Activated T-helper 1 cell treated with Interleukin-2 at 50 U/mL for 16 hours (primary cell): ENCODE measurements at places on chromosomes 2 and 18.
A peak's percentile ranks its signal among the peaks of the same experiment; 100 is the strongest.

GRCh38 chr18:7590826-7591560 is 23.9 kb downstream of the PTPRM start:
- DNase-seq: no peak

DNA sequence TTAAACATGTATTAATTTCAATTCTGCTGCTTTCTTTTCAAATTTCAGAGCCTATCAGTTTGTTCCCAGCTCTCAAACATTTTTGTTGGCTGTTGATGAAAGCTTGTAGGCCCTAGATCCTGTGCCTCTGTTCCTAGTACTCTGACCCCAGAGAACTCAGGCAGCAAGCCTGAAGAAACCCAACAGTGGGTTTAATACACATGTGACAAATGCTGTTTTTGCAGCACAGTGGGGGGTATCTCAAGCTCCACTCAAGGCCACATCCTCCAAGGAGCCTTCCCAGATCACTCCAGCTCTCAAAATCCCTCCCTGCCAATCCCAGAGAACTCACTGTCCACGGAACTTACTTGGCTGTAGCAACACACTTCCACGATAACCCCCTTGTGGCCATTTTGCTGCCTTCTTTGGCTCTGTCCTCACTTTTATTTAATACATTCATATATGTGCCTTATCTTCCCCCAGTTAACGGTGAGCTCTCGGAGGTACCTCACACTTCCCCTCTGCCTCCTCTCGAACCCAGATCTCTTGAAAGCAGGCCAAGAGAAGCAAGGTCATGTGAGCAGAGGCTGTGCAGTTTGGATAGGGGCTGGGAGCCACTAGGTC is 122.4 kb downstream of the TNS1 start:
- no peak for DNase-seq

DNA sequence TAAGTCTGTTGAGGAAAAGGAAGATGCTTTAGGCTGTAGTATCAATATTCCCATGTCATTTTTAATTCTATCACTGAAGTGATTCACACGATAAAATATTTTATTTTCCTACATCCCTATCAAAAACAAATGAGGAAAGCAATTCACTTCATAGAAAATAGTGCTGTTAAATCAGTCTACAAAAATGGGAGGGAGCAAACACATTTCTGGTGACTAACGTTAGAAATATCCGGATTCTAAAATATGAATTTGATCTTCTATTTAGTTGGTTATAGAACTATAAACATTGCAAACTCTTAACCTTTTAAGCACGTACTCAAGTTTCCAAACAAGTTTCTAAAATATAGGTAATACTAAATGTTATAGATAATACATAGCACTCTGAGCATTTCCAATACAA is 20.8 kb downstream of the ATF2 start:
- DNase-seq: no peak

GRCh38 chr2:239239607-239240413 is 161.0 kb downstream of the HDAC4 start:
- DNase-seq: no peak

DNA sequence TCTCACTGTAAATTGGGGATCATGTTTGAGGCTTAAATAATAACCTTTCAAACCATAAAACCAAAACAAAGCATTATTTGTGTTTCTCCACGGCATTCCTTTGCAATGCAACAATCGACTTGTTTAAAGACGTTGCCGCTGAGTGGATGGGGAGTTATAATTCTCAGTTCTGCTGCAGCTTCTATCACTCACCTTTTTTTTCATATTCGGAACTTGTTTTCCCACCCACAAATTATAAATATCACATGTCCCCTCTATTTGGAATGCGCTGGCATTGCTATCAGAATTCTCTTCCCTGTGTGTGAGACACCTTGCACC is 372.8 kb upstream of the SMIM21 start:
- DNase-seq: no peak

DNA sequence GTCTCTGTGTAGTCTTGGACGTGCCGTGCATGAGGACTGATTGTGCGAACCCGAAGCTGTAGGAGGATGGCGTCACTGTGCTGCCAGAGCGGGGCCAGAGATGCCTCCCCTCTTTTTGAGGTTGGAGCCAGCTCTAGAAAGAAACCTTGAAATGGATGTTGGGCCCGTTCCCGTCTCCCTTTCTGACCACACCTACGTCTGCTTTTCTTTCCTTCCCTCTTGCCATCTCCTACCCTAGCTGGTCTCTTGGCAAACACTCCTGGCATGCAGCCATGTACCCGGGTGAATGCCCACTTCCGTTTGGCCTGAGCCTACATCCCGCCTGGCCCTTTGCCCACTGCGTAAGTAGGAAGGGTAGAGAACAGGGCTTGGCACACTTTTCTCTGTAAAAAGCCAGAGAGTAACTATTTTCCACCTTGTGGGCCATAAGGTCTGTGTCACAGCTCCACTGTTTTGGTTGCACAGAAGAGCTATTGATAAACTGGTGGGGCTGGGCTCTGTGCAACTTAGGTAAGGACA is 37.4 kb downstream of the SH3BP4 start:
- no peak for DNase-seq

GRCh38 chr2:209121691-209122090 is 302.2 kb upstream of the MAP2 start:
- no peak for DNase-seq

DNA sequence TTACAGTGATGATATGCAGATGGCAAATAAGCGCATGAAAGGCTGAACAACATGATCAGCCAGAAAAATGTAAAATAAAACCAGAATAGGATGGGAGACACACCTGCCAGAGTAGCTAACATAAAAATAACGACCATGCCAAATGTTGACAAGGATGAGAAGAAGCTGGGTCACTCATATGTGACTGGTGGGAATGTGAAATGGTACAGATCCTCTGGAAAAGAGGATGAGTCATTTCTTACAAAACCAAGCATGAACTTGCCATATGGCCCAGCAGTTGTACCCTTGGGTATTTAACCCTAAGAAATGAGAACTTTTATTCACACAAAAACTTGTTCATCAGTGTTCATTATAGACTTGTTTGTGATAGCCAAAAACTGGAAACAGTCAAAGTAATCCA is 143.8 kb downstream of the SH3BP4 start:
- no peak for DNase-seq

- DNase-seq: no peak
Measured at GRCh38 chr2:160574468-160575140, 81.0 kb upstream of the RBMS1 start.

DNA sequence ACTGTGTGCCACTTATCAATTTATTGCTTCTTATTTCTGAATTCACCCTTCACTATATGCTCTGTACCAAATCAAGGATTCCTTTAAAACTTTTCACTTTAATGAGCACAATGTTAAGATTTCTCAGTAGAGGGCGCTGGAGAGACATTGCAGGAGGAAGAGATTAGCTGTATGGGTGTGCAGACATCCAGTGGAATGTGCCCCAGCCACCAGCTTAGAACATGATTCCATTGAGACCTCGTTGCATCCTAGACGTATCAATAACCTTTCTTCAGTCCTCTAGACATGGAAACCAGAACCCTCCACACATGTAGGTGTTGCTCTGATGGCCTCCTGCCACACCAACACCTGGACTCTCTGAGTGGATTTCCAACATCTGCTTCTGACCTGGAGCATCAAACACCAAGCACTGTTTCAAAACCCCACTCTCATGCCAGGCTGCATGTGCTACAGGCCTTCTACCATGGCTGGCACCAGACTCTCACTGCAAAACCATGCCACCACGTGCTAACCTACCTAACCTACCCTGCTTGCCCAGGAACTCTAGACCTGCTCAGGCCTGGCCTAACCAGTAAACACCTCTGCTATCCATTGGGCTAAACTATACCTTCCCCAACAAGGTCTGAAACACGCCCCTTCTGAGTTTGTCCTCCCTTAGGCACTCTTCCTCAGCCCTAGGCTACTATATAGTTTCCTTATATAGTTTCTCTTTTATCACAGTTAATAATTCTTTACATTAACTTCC is 633.2 kb upstream of the PKDCC start:
- no peak for DNase-seq

DNA sequence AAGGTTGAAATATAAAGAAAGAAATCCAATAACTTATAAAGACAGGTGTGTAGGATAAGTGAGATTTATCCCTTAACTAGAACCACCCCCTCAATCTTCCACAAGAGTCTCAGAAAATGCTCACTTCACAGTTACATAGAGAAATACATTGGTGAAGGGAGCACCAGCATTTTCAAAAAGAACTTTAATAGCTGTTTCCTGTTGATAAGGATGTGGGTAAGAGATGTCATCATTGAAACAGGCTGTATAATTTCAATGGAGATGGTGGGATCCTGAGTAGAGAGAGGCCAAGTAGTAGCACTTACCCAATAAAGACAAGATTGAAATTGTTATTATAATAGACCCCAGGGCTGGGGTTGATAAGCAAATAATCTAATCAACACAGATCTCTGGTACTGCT is 162.2 kb upstream of the TACR1 start:
- DNase-seq: no peak

DNA sequence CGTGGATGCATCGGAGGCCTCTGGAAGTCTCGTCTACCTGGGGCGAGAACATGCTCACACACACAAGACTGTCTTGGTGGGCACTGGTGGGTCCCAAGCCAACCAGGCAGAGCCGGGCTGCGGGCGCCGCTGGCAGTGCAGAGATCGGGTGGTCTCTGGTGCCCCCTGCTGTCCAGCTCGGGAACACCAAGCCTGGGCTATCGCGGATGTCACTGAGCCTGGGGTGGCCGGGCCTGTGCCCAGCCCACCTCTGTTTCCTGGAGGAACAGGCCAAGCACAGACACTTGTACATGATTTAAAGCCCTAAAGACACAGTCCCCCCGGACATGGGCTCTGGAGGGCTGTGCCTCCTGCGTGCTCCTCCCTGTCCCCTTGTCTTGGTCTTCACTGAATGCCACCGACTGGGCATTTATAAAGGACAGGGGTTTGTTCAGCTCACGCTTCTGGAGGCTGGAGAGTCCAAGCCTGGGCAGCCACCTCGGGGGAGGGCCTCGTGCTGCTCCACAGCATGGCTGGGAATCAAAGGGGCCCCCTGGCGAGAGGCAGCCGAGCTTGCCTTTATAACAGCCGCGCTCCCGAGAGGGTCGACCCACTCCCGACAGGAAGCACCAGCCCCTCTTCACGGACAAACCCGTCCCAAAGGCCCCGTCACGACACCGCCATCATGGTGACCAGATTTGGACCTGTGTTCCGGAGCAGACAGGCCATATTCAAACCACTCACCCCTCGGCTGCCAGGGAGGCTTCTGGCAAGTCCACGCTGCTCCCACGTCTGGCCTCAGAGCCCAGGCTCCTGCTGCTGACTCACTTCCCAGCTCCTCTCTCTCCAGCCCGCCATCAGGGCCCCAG is 3.6 kb upstream of the OTOS start:
- DNase-seq: peak; percentile 70

DNA sequence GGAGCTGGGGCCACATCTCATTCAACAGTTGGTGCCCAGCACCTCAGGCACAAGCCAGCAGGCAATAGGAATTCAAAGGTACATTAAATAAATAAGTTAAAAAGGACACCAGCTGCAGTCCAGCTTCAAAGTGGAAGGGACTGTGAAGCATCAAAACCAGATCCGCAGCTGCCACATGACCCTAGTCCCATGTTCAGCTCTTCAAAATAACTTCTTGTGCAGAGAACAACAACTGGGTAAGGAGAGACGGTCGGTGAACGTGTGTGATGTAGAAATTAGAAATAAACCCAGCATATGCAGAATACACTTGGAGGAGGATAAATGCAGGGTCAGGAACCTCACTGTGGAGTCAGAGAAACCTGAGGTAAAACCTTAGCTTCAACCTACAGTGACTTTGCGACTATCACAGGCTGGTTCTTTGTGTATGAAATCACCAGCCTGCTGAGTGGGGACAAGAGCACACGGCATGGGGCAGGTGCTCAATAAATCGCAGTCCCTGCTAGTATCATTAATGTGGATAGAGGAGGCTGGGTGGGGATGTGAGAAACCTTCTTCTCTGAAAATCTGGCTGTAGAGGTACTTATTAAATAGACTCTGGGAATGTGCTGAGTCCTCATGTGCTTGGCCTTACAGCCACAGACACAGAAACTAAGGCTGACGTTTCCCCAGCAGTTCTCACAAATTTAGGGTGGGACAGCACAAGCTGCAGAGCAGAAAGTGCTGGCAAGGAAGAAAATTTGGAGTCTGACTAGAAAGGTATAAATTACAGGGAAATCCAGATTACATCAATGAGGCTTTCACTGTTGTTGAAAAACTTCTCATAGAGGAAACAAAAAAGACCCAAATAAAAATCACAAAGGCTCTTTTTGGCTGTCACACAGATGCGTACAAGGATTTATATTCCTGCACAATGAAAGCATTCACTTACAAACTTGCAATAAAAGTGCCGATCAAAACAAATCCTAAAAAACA is 20.7 kb downstream of the FBXO15 start:
- DNase-seq: no peak

GRCh38 chr2:55011831-55012671 is 38.2 kb downstream of the RTN4 start:
- DNase-seq: no peak

- no peak for DNase-seq
Measured at GRCh38 chr2:69304656-69305055, 82.4 kb downstream of the GFPT1 start.

GRCh38 chr2:119482481-119483394 is 41.5 kb downstream of the SCTR start:
- DNase-seq: no peak

- no peak for DNase-seq
Measured at GRCh38 chr2:165499131-165499530, 29.6 kb downstream of the CSRNP3 start.

DNA sequence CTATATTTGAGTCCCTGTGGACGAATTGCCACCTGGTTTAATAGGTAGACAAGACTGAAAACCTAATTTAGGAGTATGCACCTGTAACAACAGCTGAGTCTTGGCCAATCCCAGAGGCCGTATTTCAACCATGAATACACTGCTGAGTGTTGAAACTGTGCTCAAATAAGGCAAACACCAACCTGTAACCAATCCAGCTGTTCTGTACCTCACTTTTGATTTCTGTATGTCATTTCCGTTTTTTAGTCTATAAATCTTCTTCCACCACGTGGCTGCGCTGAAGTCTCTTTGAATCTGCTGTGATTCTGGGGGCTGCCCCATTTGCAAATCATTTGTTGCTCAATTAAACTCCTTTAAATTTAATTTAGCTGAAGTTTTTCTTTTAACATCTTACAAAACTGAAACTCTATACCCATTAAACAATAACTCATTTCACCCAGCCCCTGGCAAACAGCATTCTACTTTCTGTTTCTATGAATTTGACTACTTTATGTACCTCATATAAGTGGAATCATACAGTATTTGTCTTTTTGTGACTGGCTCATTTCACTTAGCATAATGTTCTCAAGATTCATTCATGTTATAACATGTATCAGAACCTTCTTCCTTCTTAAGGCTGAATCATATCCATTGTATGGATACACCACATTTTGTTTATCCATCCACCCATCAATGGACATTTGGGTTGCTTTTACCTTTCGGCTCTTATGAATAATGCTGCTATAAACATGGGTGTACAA is 7.5 kb upstream of the YPEL5 start:
- no peak for DNase-seq
